ENCODE measurements at places on chromosomes 12 and 14.
A peak's percentile ranks its signal among the peaks of the same experiment; 100 is the strongest.

DNA sequence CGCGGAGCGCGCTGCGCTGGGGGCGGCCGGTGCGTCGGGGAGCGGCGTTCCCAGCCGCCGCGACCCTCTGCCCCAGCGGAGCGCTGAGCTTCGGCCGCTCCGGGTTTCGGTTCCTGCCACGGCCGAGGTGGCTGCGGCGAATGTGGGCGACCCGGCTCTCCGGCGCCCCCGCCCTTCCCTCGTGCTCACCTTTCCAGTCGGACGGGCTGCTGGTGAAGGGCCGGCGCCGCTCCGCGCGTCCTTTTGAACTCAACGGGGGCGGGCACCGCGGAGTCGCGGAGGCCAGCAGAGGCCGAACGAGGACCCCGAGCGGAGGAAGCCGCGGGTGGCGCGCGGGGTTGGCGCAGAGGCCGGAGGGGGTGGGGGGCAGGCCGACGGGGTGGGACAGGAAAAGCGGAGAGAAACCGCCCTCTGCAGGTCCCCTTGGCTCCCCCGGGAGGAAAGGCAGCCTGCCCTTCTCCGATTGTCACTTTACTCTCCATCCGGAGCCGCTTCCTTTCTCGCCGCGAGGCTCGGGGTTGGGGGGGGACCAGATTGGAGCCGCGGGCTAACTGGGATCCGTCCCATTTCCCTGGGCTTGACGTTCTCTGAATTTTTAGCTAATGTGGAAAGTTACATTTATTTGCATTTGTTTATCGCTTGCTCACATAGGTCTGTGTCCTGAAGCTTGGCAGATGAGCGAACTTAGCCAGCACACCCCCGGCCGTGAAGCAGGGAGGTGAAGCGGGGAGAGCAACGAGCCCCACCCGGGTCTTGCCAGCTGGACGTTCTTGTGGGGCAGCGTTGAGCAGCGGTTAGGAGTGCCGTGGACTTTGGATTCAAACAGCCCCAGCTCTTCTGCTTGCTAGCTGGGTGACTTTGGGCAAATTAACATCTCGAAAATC lies at the start of gene SMAGP:
SMAGP (minus strand) TSS at position 349 of the 884 bp plus-strand sequence. CDS start 1,137 bp downstream, outside the sequence.
- DNase-seq: peak; percentile 32

DNA sequence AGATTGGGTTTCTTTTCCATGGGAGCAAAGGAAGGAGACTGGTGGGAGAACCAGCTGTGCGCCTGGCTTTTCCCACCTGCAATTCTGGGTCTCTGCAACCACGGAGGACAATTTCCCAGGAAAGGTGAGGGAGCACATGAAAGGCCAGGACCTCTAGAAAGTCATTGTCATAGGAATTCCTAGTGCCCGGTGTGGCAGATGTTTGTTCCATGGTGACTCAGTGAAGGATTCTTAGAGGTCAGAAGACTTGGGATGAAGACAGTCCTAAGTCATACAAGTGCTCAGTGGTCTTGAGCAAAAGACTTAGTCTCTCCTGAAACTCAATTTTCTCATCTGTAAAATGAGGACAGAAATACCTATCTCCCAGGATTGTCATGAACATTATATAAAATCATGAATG lies 51.3 kb downstream of the KCNA5 start:
- DNase-seq: no peak

DNA sequence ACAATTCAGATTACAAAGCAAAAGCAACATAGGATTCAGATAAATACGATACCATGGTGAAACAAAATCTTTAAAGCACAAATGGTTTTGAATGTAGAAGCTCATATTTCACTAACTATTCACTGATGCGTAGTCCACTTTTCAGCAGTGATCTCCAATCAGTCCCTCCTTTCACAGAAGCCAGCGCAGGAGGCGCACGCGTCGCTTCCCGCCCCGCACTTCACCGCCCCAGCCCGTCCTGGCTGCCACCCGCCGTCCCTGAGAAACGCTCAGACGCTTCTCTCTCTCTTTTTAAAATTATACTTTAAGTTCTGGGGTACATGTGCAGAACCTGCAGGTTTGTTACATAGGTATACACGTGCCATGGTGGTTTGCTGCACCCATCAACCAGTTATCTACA lies 19.8 kb upstream of the CHFR start:
- no peak for DNase-seq

- no peak for DNase-seq
Observed at GRCh38 chr14:83706231-83706954, 1823.6 kb upstream of the FLRT2 start.

GRCh38 chr14:81105378-81105777 lies 115.4 kb downstream of the GTF2A1 start:
- no peak for DNase-seq

- no peak for DNase-seq
Observed at GRCh38 chr14:55702511-55702910, 122.5 kb downstream of the KTN1 start.

- DNase-seq: no peak
Observed at GRCh38 chr12:96132819-96133218, 61.4 kb upstream of the ELK3 start.

DNA sequence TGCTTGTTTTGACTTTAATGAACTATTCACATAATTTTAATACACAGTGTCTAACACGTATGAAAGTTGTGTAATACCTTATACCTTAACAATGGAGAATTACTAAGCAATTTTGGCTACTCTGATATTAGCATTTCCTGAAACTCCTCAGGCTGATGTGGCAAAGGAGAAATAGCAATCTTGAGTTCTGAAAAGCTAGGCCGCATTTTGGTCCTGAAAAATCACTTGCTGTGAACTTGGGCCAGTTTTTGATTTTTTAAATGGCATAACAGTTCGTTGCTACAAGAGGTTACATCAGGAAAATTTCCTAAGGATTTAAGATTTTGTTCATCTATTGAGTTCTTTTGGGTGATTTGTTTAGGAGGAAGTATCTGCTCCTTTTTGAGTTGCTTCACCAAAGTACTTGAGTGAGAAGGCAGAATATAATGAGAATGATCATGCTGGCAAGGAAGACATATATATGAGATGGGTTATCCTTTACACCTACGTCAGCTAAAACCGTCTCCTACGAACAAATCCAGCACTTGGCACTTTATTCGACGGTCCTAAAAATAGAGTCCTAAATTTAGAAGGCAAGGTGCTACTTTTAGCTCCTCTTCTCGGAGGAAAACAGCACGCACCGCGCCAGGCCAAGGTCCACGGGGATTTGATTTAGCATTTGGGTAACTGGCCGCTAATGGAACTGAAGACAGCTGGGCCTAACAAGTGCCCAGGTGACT lies 32.2 kb downstream of the MIA2 start:
- no peak for DNase-seq

DNA sequence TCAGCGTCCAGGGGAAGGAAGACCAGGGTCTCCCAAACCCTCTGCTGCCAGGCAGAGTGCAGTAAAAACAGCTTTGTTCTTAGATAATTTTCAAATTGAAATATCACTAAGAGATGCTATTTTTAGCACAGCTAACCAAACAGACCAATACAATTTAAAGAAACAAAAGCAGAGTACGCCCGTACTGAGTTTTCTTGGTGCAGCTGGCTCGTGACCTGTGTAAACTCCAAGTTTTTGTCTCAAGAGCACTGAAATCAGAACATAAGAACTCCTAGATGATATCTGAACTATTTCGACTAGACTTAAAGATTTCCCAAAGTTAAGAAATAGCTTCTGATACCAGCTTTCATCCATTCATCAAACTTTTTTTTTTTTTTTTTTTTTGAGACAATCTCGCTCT lies 10.3 kb downstream of the ARF3 start:
- no peak for DNase-seq

Data from stimulated activated CD8-positive, alpha-beta memory T cell treated with anti-CD3 and anti-CD28 coated beads, Interleukin-15, amount 100 ng/mL, for 4 hours (primary cell).